ENCODE measurements at places on chromosomes 7 and 10.

DNA sequence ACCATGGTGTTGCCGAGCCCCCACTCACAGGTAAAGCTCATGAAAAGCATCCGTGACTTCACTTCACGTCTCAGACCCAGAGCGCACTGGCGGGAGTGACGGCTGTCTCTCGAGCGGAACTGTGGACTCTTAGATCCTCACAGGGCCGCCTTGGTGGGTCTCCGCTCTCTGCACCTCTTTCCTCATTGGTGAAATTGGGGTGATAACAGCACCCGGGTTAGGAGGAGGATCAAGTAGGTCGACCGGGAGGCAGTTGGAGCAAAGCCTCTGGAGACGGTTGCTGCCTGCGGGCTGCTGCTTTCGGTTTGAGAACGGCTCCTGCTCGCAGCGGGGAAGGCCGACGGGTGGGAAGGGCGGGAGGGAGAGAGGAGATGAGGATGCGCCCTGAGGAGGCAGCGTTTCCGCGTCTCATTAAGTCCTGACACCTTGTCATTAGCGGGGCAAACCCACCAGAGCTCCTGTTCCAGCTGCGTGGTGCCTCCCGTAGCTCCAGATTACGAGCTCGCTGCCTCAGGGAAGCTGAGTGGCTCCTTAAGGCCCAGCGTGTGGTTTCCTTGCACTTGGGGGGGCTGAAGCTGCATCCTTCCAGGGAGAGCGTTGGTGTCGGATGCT is 51.9 kb upstream of the CFAP46 start:
- no peak for DNase-seq

GRCh38 chr10:125157505-125157904 is 2.9 kb downstream of the CTBP2 start:
- DNase-seq: no peak

DNA sequence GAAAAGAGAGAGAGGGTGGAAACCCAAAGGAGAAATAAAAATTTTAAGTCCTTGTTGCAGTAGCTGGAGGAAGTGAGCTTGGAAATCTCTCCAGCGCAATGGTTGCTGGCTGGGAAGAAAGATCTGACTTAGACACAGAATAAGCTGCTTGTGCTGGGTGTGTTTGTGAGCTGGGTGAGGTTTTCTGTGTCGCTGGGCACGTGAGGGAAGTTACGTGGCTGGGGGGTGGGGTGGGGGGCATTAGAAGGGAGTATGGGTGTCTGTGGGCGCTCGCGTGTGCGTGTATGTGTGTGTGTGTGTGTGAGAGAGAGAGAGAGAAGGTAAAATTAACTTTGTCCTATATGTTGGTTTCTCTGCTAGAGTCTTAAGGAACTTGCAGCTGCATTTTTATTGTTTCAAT is 11.6 kb downstream of the TCF7L2 start:
- DNase-seq: no peak

- DNase-seq: no peak
These were observed 87.1 kb downstream of the EGFR start for GRCh38 chr7:55105952-55106351.

- no peak for DNase-seq
These were observed 12.8 kb upstream of the KAT6B start for GRCh38 chr10:74813381-74814259.

- DNase-seq: no peak
These were observed 315.3 kb downstream of the OTUD1 start for GRCh38 chr10:23754179-23754578.

- DNase-seq: no peak
These were observed 87.2 kb upstream of the DUSP5 start for GRCh38 chr10:110410329-110411046.

DNA sequence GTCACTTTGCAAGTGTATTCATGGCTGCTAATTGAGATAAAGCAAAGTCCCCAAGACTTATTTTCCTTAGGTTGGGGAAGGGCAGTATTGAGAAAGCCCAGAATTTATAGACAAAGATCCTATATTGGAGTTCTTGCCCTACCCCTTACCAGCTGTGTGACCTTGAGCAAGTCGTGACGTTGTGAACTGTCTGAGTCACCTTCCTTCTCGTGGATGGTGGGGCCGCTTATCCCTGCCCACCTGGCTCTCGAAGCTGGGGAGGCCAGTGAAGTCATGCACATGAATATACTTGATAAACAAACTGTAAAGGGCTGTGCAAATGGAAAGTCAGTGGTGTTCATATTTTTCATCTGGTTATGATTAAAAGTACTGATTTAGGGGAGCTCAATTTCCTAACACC is 127.4 kb downstream of the TACC2 start:
- DNase-seq: no peak

- no peak for DNase-seq
These were observed 2.0 kb upstream of the KLF6 start for GRCh38 chr10:3787016-3787400.

GRCh38 chr7:110891197-110891596 is 199.7 kb upstream of the LRRN3 start:
- no peak for DNase-seq

GRCh38 chr7:157662981-157663716 is 326.3 kb downstream of the DNAJB6 start:
- no peak for DNase-seq

GRCh38 chr7:148379677-148380076 is 210.9 kb upstream of the C7orf33 start:
- DNase-seq: no peak

DNA sequence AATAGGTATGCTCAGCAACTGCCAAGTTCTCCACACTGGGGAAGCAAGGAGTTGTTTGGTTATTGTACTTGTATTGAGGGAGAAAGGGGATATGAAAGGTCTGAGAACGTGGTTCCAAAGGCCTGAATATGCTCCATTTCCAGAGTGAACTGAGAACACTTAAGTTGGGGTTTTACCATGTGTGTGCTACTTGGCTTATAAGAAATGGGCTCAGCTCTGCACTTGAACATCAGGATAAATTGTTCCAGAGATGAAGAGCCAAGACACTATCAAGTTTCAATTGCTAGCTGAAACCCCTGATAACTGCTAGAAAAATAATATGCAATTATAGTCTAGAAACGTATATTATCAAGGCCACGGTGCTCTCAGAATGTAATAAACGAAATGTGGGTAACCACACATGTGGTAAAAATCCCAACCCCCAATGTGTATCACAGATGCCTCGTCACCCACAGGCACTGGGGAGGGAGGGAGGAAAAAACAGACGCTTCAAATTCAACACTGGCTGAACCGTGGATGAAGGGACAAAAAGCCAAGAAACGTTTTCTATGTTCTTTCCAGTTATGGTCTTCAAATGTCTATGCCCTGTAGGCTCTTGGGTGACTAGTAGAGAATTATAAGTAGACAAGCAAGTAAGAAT is 16.3 kb downstream of the ELMO1 start:
- no peak for DNase-seq

DNA sequence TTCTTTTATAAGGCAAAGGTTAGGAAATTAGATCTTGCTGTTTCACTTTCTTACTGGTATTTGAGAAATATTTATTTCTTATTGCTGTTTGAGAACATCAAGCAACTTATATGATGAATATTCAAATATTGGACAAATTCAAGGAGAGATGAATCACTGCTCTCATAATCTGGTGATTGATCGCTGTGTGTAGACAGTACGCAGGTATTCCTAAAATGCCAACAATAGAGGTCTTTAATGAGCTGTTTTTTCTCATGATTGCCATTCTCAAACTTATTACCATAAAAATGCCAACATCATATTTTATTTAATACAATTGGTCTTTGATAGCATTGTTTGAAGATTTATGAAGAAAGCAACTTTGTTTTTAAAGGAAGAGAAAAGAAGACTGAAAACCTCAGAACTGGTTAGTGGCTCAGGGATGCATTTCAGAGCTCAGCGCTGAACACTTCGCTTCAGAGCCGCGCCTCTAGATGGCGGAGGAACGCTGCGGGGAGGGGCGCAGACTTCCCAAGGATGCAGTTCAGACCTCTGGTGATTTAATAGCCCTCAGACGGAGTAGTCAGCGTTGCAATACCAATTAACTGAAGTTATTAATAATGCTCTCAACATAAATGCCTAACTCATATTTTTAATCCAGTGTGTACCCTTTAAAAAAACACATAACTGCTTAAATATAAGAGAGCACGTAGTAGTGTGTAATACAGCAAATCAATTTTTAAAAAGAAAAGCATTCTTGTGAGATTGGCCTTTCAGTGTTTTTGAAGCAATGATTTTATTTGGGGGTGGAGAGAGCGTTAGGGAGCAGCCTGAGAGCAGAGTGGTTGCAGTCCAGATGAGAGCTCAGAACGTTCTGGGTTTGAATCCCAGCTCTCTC is 38.5 kb upstream of the STEAP4 start:
- DNase-seq: no peak

DNA sequence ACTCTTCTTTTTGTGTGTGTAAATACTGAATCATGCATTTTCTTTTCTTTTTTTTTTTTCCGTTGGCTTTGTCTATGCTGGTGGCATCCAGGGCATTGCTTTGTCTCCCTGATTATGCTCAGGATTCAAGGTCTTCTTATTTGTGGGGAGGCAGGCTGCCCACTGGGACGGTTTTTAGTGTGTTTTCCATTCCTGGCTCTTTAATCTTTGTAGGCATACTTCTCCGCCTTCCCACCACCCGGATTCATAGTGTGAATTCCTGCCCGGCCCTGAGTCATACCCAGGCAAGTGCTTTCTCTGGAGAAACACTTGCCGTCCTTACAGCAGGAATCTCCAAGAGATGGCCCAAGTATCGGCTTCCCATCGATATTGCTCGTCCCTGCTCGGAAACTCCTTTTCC is 5.2 kb downstream of the ZNF655 start:
- DNase-seq: no peak

DNA sequence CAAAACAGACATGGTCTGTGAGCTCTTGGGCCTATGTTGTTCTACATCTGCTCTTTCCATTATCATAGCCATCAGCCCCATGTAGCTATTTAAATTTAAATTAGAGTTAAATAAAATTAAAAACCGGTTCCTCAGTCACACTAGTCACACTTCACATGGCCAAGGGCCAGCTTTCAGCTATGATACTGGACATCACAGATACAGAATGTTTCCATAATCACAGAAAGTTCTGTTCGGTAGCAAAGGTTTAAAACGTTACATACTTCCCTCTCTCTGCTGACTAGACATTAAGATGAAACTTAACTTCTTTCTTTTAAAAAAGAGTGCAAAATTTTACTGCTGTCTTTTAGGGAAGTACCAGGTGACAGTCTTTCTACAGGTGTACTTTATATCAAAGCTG is 43.0 kb downstream of the SRPK2 start:
- DNase-seq: no peak

DNA sequence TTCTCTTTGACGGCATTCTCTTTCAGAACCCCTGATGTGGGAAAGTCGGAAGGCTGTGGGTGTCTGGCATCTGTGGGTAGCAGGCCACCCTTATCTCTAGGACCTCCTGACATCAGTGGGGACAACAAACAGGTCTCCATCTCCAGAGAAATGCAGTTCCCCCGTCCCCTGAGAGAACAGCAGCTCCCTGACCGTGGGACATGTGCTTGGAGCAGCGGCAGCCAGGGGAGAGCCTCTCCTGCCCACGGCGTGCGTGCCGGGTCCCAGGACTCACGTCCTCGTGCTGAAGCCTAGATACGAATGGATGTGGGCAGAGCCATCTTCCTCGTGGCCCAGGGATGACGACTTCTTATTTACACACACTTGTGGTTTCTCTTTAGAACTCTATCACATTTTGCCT is 133.0 kb downstream of the FGFR2 start:
- DNase-seq: no peak

GRCh38 chr10:78706256-78706655 is 362.5 kb upstream of the ZMIZ1 start:
- no peak for DNase-seq

DNA sequence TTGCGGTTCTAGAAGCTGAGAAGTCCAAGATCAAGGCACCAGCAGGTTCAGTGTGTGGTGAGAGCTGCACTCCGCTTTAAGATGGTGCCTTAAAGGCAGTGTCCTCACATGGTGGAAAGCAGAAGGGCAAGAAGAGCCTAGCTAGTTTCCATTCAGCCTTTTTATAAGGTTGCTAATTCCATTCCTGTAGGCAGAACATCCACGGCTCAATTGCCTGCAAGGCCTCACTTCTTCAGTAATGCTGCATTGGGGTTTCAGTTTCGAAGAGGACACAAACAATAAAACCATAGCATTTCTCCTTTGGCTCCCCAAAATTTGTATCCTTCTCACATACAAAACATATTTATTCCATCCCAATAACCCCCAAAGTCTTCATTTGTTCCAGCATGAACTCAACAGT is 109.5 kb upstream of the KCND2 start:
- DNase-seq: no peak

GRCh38 chr7:66301737-66302136 is 96.6 kb downstream of the TPST1 start:
- no peak for DNase-seq
